Left forelimb (tissue), 1 donor: ENCODE measurements at places on chromosomes 3 and 15.
A peak's percentile ranks its signal among the peaks of the same experiment; 100 is the strongest.

GRCh38 chr3:69091389-69092029 is 6.8 kb downstream of the ARL6IP5 start:
- no peak for DNase-seq

- DNase-seq = peak; percentile 56
Observed at GRCh38 chr15:77034695-77035489, 36.0 kb downstream of the TSPAN3 start.

- DNase-seq = no peak
Observed at GRCh38 chr3:5051772-5052171, 70.3 kb upstream of the ARL8B start.

DNA sequence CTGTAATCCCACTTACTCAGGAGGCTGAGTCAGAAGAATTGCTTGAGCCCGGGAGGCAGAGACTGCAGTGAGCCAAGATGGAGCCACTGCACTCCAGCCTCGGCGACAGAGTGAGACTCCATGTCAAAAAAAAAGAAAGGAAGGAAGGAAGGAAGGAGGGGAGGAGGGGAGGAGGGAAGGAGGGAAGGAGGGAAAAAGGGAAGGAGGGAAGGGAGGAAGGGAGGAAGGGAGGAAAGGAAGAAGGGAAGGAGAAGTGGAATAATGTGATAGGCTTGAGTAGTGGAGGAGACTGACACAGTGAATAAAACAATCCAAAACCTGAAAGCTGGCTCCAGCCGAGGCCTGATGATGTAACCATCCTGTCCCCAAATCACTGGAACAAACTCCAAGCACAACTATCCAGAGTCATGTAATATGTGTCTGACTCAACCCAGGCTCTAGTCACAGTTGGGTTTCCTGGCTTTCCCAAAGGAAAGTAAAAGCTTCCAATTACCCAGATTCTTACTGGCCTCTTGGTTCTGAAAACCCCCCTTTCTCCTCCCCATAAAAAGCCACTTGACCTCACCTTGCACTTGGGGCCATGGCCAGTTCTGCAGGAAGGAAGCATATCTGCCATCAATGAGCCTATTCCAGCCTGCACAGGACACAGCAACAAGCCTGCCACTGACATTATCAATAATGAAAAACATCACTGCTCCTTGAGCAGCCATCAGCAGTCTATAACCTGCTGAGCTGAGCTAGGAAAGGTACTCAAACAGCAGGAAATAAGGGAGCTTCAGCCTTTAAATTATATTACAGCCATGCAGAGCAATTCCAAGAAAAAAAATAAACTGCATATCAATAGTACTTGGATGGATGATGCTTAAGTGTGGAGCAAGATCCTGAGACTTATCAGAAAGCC is 48.3 kb downstream of the MB21D2 start:
- no peak for DNase-seq

DNA sequence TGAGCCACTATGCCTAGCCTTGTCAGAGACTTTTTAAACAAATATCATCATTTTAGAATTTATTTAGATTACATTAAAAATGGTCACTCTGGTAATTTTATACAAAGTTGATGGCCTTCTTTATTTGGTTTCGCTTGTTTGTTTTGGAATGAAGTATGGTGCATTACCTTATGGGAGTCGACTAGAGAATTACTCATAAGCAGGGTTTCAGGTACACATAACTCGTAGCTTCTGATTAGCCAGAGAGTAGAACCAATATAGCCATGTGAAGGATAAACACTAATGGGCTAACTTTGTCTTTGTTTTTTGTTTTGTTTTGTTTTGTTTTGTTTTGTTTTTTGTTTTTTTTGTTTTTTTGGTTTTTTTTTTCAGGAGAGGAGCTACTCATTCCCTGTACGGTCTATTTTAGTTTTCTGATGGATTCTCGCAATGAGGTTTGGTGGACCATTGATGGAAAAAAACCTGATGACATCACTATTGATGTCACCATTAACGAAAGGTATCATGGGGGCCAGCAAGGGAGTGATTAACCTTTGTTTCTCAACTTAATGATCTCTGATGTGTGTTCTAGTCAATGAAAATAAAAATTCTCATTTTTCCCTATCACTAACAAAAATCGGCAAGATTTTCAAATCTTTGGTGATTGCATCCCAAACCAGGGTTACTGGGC is 113.2 kb downstream of the IL1RAP start:
- DNase-seq = no peak

DNA sequence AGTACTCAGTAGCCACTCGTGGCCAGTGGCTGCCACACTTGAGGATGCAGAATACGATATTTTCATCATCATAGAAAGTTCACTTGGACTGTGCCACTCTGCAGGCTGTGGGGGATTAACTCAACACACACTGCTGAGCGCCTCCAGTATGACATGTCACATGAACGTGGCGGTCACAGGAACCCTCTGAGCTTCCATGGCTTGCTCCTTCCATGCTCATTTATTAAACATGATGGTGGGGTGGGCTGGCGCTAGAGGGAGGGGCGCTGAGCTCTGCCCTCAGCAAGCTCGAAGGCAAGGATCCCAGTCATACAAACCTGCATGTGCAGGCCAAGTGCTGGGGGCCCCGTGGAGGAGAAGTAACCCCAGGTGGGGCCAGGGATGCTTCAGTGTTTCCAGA is 85.5 kb downstream of the WNT7A start:
- no peak for DNase-seq

- DNase-seq = no peak
Observed at GRCh38 chr3:143124601-143125520, 5.3 kb downstream of the CHST2 start.

- DNase-seq = no peak
Observed at GRCh38 chr3:12793701-12794100, 2.8 kb upstream of the CAND2 start.

DNA sequence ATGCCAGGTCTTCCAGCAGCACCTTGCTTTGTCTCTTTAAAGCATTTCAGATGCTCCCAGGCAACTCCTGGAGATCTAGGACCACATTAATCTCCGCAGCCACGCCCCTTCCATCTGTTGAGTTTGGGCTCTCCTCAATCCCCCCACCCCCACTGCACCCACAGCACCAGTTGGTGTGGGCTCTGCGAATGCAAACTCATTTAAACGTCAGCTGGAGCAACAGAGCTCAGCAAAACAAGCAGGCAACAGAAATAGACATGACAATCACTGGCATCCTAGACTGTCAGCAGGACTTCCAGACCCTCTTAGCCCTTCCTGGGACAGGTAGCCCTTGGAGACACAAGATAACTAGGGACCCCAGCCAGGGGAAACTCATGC is 106.9 kb downstream of the LSM3 start:
- no peak for DNase-seq
